Stimulated activated CD8-positive, alpha-beta memory T cell treated with anti-CD3 and anti-CD28 coated beads, Interleukin-4, amount 100 ng/mL, for 4 hours (primary cell): ENCODE measurements at places on chromosomes 5 and 9.

DNA sequence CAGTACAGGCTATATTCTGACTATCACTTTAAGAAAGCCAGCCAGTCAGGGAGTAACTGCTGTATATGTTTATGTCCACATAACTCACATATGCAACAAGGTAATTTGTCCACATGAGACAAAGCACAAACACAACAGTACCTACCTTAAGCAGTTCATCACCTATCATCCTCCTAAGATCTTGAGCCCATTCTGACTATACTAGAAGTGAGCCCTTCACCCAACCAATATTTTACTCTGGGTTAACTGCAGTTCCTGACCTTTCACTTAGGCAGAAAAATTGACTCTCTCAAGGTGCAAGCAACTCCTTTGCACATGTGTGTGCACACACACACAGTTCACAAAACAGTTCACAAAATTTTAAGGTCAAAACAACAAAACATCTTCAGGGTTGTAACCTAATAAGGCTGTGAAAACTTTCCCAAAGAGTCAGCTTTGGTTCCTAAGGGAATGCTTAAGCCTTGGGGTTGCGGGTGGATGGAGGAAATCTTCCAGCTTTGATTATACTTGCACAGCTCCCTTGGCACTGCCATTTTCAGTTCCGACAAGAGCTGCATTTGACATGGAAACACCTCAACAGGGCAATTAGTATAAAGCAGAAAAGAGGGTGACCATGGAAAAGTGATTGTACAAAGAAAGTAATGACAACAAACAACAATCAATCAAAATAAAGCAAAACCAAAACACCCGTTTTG is 215.3 kb downstream of the NFIB start:
- DNase-seq: no peak

DNA sequence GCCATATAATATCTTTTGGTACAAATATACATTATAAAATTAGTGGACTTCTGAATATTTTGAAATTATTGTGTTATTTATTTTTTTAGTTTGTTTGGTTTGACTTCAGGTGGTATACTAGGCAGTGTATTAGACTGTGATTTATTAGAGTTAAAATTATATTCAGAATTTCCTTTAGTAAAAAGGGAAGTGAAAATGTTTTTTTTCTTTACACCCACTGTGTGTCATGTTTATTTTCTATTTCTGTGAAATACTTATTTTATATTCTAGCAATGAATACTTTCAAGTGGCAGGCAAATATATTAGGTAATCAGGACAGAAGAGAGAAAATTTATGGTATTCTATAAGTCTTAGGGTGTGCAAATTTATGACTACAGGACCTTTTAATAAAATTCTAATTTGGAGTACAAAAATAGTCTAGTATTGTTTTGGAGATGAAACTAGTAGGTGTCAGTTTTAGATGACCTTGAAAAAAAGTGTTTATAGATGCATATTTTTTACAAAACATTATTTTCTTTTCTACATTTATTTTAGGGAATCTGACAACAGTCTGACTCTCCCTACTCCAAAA is 8.8 kb downstream of the CSNK1G3 start:
- DNase-seq: no peak

DNA sequence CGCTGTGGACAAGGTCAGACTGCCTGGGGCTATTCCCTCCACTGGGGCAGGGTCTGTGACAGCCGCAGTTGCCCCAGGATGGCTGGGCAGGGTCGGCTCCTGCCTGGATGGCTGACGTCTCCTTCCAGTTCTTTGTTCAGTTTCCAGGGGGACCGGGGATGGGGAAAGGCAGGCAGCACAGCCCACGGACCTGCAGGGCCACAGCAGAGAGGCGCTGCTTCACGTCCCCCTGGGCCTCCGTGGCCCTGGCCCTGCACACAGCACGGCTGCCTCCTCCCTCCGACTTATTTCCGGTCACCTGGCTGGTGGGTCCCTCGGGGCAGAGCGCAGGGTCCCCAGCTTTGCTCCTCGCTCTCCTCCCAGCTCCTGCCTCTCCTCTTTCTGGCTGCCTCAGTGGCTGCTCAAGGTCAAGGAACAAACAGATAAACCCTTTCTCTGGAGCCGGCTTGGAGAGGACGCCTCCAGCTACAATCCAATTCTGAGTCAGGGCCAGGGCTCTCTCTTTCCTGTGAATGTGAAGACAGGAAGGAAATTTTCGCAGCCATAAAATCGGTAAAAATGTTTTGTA is 169.7 kb downstream of the C9orf50 start:
- DNase-seq: no peak

GRCh38 chr9:107584186-107584585 is 94.6 kb upstream of the KLF4 start:
- no peak for DNase-seq

DNA sequence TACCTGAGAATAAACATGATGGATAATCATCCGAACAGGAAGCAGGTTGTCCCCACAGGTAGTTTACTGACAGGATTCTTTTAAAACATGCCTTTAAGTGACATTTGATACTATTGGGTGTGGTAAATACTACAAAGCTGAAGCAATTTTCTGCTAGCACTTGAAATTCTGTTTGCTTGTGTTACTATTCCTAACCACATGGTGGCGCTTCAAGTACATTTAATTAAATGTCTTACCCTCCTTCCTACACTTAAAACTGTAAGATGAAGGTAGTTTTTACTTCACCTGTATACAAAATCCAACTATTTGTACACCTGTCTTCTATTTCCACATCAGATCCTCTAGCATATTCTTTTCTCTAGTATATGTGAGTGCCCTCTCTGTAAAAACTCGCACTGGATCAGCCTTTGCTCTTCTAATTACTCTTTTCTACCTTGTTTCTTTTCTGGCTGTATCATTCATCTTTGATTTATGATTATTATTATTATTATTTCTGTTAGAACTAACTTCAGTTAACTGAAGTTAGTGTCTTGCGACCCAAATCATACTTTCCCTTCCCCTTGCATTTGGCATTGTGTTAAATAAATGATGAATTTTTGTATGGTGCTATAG is 18.4 kb downstream of the SLC25A46 start:
- DNase-seq: no peak

DNA sequence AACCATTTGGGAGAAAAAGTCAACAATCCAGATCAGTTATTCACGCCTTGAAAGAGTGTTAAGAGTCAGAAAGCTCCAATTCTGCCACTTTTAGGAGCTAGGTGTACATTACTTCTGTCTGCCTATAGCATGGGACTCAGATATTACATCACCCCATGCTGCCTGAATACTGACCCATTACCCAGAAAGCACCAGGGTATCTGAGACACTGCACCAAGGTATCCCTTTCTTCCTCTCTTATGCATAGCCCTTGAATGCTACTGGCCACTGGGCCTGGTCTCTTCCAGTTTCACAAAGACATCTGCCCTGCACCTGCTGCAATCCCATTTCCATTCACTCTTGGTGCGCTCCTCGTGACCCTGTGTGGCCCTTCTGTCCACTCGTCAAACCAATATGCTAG is 2.6 kb downstream of the STRBP start:
- DNase-seq: no peak

DNA sequence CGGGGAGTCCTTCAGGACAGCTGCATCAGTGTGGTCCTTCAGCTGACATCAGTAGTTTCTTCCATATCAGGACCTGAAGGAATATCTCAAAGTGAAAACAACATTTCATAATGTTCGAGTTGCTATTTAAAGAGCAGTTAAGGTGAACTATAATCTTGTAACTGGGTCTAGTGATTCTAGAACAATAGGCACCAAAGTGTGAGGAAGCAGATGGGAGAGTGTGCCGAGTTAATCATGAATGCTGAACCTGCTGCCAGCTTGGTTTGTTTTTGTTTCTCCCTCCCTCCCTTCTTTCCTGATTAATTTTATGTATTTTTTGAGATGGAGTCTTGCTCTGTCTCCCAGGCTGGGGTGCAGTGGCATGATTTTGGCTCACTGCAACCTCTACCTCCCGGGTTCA is 3.6 kb upstream of the PTGR1 start:
- DNase-seq: no peak

- no peak for DNase-seq
Observed at GRCh38 chr5:5738797-5739489, 316.5 kb downstream of the ICE1 start.
